ENCODE measurements at places on chromosomes 13 and 19. TPM values are rescaled to one million over a fixed set of nuclear protein-coding genes. Genes with fewer than 3 reads are reported as not detected.

The CYP2S1 gene
- 0.13 TPM for total RNA-seq

DNA sequence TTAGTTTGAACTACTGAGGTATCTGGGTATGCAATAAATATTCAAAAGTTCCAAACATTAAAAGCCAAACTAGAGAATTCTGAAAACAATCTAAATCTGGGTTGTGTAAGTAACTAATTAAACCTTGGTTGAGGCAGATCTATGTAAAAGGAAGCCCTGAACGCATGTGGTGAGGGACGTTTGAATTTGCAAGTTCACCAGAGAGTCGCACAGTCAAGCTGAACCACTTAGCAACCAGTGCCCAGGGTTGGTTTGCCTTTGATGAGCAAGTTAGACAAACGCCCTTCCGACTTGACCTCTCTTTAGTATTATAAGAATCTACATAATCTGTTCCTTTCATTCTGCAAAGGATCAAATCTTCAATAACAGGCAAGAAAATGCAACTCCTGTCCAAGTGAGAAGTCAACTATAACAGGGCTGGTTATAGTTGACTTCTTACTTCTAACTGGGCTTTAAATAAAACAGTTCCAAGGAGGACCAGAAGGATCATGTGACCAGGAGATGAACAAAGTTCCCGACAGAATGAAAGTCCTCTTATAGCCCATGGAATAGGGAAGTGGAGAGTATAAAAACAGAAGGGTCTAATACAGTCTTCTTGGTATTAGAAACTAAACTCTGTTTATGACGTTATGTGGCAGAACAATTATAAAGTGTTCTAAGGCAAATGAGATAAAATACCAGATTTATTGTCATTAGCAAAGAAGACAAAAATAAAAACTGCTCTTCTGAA is 40.6 kb downstream of the PHF11 start:
- no peak for ATAC-seq

GRCh38 chr13:43135516-43135915 is 112.1 kb downstream of the DNAJC15 start:
- ATAC-seq, result no peak

- no peak for ATAC-seq
Observed at GRCh38 chr13:99981735-99982035, at the start of gene ZIC2. TSS of gene ZIC2 (plus strand) at chr13:99981784. CDS start at chr13:99982065, 281 bp downstream.

DNA sequence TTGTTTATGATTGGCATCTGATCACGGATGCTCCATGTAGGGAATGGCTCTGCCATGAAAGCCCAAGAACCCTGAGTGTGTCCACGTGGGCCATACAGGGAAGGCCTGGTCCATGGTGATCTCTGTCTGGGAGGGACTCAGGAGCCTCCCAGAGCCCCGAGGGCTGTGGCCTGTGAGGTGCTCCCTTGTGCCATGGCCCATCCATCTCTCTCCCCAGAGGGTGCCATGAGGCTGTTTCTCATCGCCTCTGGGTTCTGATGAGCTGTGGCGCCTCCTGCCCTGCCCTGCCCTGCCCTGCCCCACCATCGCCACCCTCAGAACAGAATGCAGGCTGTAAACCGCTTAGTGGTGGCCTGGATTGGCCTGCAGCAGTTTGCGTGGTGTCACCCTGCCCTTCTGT is 83.1 kb downstream of the ATP11A start:
- no peak for ATAC-seq

Measured in activated T-helper 17 cell treated with anti-CD3 and anti-CD28 coated beads, Interleukin-2, amount 50 U/mL, for 72 hours (primary cell).